Activated naive CD4-positive, alpha-beta T cell (primary cell): ENCODE measurements at places on chromosomes 7 and 10.
A peak's percentile ranks its signal among the peaks of the same experiment; 100 is the strongest.

DNA sequence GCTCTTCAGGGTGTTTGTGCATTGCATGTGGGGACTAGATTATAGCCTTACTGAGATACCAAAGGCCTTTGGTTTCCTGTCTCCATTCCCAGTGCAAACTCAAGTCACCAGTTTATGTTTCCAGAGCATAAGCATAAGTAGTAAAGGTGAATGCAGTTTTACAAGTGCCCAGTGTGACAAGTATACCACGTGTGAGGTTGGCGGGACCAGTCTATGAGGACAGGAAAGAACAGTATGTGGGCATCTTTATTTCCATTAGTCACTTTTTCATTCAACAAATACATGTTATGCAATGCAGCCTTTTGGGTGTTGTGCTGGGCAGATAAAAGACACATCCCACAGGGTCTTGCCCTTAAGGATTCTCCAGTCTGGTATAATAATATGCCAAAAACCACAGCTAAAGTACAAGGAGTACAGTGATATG is 146.5 kb downstream of the ARID5B start:
- no peak for DNase-seq

GRCh38 chr7:45689011-45689796 is 115.0 kb downstream of the ADCY1 start:
- no peak for DNase-seq

GRCh38 chr7:154431045-154431444 is 378.8 kb downstream of the DPP6 start:
- DNase-seq: no peak

DNA sequence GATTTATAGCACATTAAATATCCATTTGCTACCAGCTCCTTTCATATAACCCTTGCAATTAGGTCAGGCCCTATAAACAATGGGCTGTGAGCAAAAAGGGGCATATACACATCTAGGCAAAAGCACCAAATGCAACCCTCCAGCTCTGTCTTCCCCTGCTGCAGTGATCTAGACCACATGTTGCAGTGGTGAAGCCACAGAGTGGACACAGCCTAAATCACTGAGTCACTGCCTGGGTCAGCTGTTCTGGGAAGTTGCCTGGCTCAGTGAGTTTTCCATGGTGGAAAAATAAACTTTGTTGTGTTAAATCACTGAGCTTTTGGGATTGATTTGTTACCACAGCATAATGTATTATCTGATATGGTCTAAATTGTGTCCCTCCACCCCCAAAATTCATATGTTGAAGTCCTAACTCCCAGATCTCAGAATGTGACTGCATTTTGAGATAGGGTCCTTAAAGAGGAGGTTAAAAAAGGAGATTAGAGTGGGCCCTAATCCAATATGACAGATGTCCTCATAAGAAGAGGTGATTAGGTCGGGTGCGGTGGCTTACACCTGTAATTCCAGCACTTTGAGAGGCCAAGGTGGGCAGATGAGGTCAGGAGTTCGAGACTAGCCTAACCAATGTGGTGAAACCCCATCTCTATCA is 70.4 kb downstream of the ZFAND4 start:
- no peak for DNase-seq

GRCh38 chr7:139036901-139037300 is 1.1 kb upstream of the ZC3HAV1L start:
- DNase-seq: no peak

- DNase-seq: no peak
Observed at GRCh38 chr7:129845972-129846327, 106.8 kb downstream of the UBE2H start.

DNA sequence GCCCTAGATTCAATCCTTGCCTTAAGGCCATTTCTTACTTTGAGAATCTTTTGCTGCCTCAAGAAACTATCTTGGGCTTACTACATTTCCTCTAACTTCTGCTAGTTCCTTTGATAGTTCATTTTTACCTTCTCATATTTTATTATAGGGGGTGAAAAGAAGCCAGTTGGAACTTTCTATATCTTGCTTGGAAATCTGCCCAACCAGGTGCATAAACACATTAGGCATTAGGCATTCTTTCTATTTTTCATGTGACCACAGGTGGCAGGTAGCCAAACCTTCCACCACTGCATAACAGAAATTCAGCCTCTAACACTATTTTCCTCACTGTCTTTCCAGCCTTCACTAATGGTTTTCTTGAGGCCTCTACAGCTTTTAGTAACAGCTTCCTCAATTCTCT is 300.0 kb upstream of the SP8 start:
- DNase-seq: no peak

GRCh38 chr10:117616179-117616578 is 73.6 kb downstream of the EMX2 start:
- DNase-seq: no peak

- DNase-seq: no peak
Observed at GRCh38 chr10:11720260-11720741, 21.9 kb upstream of the ECHDC3 start.

GRCh38 chr7:30157204-30157603 is 22.4 kb downstream of the MTURN start:
- peak; percentile 17 for DNase-seq

DNA sequence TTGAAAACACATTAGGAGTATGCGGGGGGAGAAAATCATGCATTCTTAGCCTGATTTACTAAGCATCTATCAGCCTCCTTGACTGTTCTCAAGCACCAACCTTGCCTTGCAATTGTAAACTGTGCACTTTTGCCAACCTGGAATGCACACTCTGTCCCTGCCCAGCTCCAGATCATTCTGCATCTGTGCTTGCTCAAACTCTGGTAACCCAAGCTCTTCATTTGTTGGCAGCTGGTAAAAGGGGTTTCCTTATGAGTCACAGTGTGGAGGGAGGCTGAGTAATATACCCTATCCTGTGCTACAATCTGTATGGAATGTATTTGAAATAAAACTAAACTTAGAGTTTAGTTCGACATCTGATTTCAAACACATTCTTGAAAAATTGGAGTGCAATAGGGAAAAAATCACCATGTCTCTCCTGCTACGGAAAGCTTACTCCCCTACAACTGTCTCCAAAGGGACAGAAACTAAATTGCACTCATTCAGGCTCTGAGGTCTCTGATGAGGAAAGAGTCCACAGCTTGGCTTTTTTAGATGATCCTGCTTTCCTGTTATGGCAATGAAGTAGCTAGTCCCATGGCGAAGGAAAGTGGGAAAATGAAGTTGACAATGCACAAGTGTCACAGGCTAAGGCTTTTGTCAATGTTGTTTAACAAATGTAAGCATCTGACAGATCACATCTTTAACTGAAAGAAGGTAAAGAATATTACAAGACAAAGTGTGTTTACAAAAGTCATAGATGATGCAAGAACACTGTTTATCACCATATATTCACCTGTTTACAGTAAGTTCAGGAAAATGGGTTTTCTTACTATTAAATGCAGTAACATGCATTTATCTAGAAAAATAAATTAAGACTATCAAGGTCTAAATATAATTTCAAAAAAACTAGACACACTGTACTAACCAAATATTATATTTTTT is 61.9 kb downstream of the TES start:
- DNase-seq: no peak

DNA sequence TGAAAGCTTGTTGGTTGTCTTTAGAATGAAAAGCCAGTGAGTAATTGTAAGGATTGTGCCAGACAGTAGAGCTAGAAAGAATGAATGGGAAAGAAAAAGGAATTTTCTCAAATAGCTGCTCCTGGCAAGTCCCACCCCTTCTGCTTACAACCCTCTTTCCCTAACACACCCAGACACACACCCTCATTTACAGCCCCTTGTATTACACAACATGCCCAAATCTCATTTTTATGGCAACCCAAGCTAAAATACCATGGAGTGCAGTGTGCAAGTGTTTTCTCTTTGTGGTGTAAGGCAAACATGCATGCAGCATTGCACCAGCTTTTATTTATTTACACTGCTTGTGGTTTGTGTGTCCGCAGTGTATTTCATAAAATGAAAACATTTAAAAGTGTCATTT is 1.5 kb downstream of the PRKAR2B start:
- no peak for DNase-seq

GRCh38 chr7:14691034-14691433 is 211.5 kb downstream of the DGKB start:
- DNase-seq: no peak

DNA sequence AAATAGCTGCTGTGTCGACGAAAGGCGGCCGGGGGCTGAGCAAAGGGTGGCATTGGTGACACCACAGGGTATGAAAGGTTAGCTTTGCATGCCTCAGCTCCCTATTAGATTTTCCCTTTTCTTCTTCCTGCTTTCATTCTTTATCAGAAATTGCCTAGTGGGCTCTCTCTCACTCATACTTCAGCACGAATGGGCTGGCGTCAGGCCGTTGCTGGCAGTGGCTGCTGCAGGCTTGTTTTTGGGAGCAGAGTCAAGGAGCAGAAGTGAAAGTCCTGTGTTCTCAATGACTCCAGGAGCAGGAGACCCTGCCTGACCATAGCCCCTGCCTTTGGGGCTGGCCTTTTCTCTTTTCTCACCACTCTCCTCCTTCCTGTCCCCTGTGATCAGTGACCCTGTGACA is 318.0 kb downstream of the PLXNA4 start:
- DNase-seq: no peak

DNA sequence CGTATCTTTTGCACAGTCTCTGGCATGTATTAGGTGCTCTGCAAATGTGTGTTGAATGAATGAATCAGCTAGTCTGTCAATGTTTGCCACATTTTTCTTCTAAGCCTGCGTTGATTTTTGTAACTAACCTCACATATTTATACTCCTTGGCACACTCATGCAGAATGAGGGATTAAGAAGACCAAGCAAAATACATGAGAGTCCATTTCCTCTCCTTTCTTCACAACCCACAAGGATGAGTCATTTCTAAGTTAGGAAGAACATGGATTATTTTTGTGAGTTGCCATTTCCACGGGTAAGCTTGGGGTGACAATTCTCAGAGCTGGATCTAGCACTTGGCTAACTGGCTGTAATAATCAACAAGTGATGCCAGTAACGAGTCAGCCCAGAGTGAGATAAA is 158.8 kb downstream of the TWIST1 start:
- no peak for DNase-seq

- no peak for DNase-seq
Observed at GRCh38 chr7:157306846-157307838, 29.7 kb upstream of the DNAJB6 start.

DNA sequence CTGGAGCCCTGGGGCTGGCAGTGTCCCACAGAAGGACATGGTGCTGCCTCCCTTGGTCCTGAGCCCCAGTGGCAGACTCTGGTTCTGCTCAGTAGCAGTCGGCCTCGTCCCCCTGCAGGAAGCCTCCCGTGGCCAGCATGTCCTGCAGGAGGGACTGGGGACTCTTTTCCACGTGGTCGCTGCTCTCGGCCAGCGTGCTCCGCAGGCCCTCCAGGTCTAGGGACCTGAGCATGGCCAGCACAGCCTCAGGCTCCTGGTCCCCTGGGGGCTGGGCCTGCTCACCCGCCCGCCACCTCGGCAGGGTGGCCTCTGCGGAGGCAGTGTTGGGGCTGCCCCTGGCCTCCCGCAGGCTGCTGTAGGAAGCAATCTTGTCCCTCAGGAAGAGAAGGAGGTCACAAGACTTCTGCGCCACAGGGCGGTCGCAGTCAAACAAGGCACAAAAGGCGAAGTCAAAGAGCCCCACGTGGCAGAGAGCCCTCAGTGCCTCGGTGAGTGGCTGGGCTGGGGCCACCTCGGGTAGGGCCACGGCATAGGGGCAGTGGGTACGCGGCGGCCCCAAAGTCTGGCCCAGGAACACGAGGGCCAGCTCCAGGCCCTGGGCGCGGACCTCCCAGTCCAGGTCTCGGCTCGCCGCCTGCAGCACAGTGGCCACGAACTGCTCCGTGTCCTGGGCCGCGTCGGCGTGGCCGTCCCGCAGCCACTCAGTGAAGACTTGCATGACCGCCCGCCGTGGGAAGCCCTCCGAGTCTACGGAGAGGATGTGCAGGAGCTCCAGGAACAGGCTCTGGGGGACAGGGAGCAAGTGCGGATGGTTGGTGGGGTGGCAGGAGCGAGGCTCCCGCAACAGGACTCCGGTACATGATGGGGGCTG is 17.1 kb downstream of the BRAT1 start:
- no peak for DNase-seq

DNA sequence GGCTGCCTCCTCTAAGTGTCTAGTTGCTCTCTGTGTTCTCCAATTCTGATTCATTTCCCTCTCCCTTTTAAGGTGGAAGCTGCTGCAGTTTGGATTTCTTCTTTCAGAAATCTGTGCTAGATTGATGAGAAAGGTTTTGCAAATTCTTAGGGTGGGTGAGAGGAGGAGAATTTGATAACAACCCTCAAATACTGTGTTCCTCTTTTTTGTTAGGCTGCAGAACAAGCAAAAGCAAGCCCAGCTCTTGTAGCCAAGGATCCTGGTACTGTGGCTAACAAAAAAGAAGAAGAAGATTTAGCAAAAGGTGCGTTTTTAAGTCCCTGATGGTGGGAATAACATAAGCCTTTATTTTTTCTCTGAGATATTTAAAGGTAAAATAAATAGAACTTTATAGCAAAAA is 49.1 kb downstream of the STAM start:
- no peak for DNase-seq

DNA sequence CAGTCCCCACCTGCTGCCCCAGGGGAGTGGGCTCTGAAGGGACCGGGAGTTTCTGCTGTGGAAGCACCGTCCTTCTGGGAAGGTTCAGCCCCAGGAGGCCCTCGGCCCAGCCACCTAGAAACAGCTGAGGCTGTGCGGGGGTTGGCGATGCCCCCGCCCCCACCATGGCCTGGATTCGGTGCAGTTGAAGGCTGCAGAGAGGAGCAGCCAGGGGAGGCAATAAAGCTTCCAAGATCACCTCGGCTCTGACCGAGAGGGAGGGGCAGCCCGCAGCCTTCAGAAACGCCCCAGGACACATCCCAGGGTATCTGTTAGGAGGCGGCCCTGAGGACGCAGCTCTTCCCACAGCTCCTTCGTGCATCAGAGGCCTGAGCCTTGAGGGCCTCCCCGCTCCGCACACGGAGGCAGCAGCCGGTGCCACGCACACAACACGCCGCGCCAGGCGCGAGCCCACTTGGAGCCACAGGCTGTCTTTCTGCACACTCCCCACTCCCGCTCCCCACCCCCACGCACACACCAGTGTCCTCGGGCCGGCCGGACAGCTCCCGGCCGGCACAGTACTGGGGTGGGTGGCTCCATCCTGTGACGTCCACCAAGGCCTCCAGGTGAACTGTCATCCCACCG is 1.6 kb downstream of the KNDC1 start:
- no peak for DNase-seq

- DNase-seq: no peak
Observed at GRCh38 chr10:47133871-47134570, 166.0 kb upstream of the GDF10 start.

DNA sequence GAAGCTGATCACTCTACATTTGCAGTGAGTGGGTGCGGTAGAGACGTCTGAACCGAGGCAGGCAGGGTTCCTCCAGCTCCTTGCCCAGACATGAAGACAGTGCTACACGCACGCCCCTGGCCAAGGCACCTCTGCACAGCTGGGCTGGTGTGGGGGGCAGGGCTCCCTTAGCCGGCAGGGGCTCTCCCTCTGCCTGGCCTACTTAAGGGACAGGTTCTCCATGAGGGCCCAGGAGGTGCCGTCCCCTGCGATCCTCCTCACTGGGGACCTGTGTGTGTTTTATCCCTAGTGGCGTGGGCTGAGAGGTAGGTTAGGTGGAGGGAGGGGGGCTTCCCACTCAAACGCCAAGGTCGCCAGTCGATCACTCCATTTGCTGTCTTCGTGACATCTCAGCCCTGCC is 35.3 kb downstream of the IL15RA start:
- DNase-seq: no peak
